Activated CD4-positive, alpha-beta T cell treated with anti-CD3 and anti-CD28 coated beads for 4 hours (primary cell): ENCODE measurements at places on chromosomes 11 and 22.
A peak's percentile ranks its signal among the peaks of the same experiment; 100 is the strongest.

- DNase-seq = no peak
Observed at GRCh38 chr22:40018051-40018450, 23.3 kb downstream of the FAM83F start.

DNA sequence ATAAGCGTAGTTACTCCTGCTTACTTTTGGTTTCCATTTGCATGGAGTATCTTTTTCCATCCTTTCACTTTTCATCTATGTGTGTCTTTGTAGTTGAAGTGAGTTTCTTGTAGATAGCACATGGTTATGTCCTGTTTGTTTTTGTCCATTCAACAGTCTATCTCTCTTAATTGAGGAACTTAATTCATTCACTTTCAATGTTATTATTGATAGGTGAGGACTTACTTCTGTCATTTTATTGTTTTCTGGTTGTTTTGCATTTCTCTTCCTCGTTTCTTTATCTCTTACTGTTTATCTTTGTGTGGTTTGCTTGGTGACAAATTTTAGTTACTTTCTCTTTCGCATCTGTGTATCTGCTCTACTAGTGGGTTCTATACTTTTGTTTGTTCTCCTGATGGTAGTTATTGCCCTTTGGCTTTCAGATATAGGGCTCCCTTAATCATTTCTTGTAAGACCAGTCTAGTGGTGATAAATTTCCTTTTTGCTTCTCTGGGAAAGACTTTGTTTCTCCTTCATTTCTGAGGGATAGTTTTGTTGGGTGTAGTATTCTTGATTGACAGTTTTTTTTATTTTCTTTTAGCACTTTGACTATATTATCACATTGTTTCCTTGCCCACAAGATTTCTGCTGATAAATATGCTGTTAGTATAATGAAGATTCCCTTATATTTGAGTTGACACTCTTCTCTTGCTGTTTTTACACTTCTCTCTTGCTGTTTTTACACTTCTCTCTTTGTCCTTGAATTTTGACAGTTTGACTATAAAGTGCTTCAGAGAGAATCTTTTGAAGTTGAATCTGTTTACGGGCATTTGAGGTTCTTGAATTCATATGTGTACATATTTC is 9.0 kb upstream of the RAG1 start:
- no peak for DNase-seq

GRCh38 chr11:1906181-1906580 is 13.3 kb upstream of the TNNT3 start:
- no peak for DNase-seq

- DNase-seq = no peak
Observed at GRCh38 chr11:45751430-45751829, 53.5 kb upstream of the SLC35C1 start.

DNA sequence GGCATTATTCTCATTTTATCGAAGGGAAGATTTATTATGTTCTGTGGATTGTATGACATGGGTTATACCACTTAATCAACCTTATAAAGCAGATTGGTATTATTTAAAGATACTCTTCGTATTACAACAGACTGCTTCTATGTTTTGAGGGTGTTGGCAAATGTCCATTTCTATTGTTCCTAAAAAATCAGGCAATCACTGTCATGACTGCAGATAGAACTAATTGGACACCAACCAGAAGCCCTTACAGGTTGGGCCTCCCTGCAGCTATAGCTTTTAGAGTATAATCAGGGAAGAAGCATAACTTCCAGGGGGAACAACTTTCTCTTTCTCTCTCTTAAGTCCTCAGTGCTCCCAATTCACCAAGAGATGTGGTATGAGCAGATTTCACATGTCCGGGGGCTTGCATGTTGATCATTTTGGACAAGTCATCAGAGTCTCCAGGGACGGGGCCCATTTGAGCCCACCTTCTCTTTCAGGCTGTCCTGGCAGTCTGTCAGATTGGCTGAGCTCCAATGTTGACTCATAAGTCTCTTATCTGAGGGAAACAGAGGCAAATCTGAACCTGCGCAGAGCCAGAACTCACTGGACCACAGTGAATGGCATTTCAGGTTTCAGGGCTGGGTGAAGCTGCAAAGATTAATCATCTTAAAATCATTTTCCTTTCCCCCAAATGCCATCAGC is 264.0 kb upstream of the CCDC90B start:
- DNase-seq = no peak

DNA sequence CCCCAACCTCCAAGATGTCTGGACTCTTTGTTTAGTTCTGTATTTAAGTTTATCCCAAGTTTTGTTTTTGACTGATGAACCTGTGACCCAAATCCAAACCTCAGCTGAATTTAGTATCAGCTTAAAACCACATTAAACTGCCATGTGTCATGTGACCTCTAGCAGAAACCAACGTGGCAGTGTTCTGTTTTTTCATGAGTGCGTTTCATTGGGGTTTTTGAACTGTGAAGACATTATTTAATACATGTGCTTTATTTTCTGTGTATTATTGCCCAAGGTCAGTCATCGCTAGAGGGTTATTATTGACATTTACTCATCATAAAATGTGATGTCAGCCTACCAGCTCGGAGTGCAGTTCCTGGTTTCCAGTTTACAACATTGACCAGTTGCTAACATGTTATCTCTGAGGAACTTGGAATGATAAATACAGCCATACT is 1.8 kb downstream of the TLCD5 start:
- DNase-seq = no peak

GRCh38 chr11:63532799-63533475 is 3.7 kb upstream of the PLAAT4 start:
- no peak for DNase-seq

DNA sequence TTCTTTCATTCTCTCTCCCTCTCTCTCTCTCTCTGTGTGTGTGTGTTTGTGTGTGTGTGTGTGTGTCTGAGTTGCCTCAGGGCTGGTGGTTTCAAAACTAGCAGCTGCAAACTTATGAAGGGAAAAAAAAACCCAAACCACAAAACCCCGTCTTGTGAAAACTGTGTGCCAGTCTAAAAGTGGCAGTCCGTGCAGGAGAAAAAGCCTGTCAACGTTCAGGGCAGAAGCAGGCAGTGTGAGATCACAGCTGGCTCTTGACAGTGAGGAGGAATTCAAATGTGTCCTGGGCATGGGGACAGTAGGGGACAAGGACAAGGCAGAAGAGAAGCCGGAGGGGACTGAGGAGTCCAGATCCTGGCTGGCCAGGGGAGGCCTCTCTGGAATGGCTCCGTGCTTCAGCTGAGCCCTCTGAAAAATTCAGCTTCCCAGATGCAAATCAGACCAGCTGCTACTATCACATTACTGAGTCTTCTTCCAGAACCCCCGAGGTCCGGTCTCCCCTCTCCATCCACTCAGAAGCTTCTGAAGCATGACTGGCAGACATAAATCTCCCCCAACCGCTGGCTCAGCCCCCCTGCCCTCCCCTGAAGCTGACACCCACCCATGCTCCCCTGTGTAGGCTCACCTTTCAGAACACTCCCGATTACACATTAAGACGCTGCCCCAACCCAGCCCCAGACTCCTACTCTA is 31.9 kb downstream of the FLI1 start:
- peak; percentile 58 for DNase-seq

- no peak for DNase-seq
Observed at GRCh38 chr22:44196731-44197131, 16.0 kb downstream of the PARVG start.

- no peak for DNase-seq
Observed at GRCh38 chr11:109892321-109892794, 200.8 kb upstream of the ZC3H12C start.

DNA sequence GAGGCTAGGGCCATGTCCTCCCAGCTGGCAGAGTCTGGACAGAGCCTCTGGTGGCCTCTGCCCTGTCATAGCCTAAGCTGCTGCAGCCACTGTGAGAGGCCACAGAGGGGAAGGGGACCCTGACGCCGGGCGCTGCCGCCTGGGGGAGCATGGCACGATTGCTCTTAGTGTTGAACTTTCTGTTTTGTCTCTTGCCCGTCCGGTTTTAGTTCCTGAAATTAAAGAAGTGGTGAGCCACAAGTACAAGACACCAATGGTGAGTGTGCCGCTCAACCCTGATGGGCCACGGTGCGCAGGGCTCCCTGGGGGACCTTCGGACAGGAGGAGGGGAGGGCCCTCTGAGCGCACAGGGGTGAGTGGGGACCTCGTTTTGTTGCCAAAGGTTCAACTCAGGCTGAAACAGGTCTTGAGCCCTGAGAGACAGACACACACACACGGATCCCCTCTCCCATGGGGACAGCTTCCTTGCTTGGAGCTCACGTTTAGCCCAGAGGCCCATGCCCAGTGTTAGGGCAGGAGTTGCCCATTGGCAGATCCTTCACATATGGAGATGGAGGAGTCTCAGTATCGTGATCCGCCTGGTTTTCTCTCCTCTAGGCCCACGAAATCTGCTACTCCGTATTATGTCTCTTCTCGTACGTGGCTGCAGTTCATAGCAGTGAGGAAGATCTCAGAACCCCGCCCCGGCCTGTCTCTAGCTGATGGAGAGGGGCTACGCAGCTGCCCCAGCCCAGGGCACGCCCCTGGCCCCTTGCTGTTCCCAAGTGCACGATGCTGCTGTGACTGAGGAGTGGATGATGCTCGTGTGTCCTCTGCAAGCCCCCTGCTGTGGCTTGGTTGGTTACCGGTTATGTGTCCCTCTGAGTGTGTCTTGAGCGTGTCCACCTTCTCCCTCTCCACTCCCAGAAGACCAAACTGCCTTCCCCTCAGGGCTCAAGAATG is 23.8 kb downstream of the MYBPC3 start:
- no peak for DNase-seq

GRCh38 chr11:123448823-123449222 is 18.8 kb downstream of the GRAMD1B start:
- no peak for DNase-seq
